Upper lobe of left lung (tissue), 6 donors: ENCODE measurements at places on chromosomes 2 and 18. TPM values are rescaled to one million over a fixed set of nuclear protein-coding genes. Genes with fewer than 3 reads are reported as not detected.

The EVX2 gene
- not detected for total RNA-seq

The TUBB8B gene
- not detected for total RNA-seq

The ZNF892 gene
- 5.4 TPM for total RNA-seq

- H3K36me3 ChIP-seq, result no peaks in the 10 kb centered on the region
- peak overlapping the region; percentile 70 for H3K4me3 ChIP-seq
- H3K27me3 ChIP-seq, result no peaks in the 10 kb centered on the region
- peaks cover 61% of the 10 kb centered on the region for H3K4me1 ChIP-seq
- DNase-seq, result no peak
These were observed 2.5 kb downstream of the BCL11A start for GRCh38 chr2:60550984-60551239.

DNA sequence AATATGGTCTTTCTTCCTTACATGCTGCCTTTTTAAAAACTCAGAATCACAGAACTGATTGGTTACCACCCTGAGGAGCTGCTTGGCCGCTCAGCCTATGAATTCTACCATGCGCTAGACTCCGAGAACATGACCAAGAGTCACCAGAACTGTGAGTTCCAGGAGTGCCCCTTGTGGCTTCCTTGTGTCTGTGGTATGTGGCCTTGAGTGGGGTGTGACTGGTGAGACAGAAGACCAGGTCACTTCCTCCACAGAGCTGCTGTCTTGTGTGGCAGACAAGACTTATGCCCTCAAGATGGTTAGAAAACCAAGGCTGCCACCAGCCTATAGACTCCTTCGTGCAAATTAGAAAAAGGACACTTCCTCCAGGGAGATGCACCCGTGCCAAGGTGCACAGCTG is 72.6 kb downstream of the EPAS1 start:
- peaks cover 66% of the 10 kb centered on the region for H3K36me3 ChIP-seq
- no peak for DNase-seq
- peaks cover 45% of the 10 kb centered on the region for H3K4me1 ChIP-seq
- H3K4me3 ChIP-seq, result no peak overlapping the region
- H3K27ac ChIP-seq, result peak overlapping the region; percentile 79

The SETBP1 gene
- 18.2 TPM for total RNA-seq

DNA sequence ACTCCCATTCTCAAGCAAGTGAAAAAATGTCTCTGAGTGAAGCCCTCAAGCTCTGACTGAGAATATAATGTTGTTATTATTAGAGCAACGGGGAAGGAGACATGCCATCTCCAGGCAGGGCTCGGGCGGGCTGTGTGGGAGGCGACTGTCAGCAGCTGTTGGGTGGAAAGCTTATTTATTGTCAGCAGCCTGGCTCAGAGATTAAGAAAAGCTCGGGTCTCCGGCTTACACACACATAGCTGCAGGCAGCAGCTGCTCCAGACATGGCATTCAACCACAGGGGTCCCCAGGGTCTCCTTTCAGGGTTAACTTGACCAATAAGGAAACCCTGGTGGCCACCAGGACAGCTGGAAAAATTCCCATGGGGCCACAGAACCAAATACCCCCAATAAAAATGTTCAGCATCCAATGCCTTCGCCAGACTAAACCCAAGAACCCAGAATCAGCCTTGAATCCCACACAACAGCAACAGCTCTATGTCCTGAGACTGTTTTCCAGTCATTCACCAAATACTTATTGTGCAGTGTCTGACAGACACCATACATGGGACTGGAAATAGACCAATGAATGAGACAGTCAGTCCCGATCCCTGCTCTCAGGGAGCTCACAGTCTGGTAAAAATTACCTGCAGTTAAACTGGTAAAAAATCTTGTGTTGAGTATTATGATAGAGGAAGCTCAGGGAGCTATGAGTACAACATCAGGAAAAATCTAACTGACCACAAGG is 70.5 kb upstream of the RTN4 start:
- DNase-seq, result no peak
- no peak overlapping the region for H3K4me3 ChIP-seq
- no peaks in the 10 kb centered on the region for H3K27me3 ChIP-seq
- H3K36me3 ChIP-seq, result no peaks in the 10 kb centered on the region
- H3K27ac ChIP-seq, result peak overlapping the region; percentile 26

DNA sequence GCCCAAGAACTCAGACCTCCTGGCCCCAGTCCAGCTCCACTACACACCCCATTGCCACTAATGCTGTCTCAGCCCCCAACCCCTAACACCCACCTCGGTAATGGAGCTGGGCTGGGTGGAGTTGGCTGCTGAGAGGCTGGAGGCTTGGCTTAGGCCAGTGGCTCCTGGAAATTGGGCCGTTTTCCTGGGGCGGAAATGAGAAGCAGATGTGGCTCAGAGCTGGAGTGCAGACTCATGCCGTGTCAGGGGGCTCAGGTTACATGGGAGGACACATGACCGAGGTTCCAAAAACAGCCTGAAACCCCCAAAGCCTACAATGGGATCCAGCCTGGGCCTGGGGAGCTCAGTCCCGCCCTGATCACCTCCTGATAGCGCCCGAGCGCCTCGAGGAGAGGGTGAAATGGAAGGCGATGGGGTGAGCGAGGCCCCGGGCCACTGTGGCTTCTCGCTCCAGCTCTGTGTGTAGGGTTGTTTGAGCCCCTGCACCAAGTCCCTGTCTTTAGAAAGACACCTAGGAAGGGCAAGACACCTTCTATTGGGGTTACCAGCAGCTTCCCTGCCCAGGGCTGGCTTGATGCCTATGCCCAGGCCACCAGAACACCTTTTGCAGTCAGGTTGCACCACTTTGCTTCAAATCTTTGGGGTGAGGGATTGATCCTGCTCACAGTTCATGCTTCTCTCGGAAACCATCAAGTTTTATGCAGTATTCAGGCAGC is 175.7 kb upstream of the HAAO start:
- H3K36me3 ChIP-seq, result no peaks in the 10 kb centered on the region
- H3K27me3 ChIP-seq, result no peaks in the 10 kb centered on the region
- no peak overlapping the region for H3K27ac ChIP-seq
- no peak overlapping the region for H3K4me3 ChIP-seq
- no peak for DNase-seq
- H3K4me1 ChIP-seq, result peaks cover 10% of the 10 kb centered on the region

- no peaks in the 10 kb centered on the region for H3K36me3 ChIP-seq
- H3K27ac ChIP-seq, result no peak overlapping the region
- peaks cover under 1% of the 10 kb centered on the region for H3K27me3 ChIP-seq
- no peak for DNase-seq
- H3K4me1 ChIP-seq, result peaks cover 19% of the 10 kb centered on the region
- no peak overlapping the region for H3K4me3 ChIP-seq
These were observed 4.3 kb upstream of the HES6 start for GRCh38 chr2:238244151-238244550.

The MC2R gene
- not detected for total RNA-seq

DNA sequence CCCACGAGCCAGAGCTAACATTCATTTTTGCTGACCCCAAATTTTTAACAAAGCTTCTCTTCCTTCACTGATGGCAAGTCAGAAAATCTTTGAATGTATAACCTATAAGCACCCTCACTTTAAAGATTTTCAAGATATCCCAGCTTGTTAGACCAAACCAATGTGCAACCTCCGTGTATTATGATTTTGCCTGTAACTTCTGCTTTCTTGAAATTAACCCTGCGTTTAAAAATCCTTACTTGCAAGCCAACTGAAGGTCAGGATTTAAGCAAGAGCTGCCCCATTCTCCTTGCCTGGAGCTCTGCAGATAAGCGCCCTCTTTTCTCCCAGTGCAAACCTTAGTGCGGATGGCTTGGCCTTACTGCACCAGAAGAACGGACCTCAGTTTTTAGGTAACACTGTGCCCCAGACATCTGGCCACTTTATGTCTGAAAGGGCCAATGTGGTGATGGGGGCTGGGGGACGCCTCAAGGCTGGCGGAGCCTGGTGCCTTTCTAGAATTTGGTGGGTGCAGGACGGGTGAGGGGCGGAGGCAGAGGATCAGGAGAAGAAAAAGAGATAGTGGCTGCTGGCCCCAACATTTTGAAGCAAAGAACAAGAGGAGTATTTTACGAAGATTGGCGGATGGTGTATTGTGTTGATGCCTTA is 805 bp upstream of the TNFRSF11A start:
- no peaks in the 10 kb centered on the region for H3K36me3 ChIP-seq
- H3K27me3 ChIP-seq, result no peaks in the 10 kb centered on the region
- no peak for DNase-seq
- peak overlapping the region; percentile 62 for H3K4me3 ChIP-seq
- no peak overlapping the region for H3K27ac ChIP-seq

The MYO3B gene
- total RNA-seq, result not detected

GRCh38 chr2:176626796-176627195 is 357.6 kb downstream of the MTX2 start:
- no peak overlapping the region for H3K4me3 ChIP-seq
- no peak for DNase-seq
- no peaks in the 10 kb centered on the region for H3K36me3 ChIP-seq
- no peaks in the 10 kb centered on the region for H3K27me3 ChIP-seq
- no peaks in the 10 kb centered on the region for H3K4me1 ChIP-seq
- H3K27ac ChIP-seq, result no peak overlapping the region

GRCh38 chr2:23940718-23941620 is 706 bp downstream of the UBXN2A start:
- H3K27me3 ChIP-seq, result no peaks in the 10 kb centered on the region
- peak overlapping the region; percentile 82 for H3K4me3 ChIP-seq
- peak; percentile 44 for DNase-seq
- H3K36me3 ChIP-seq, result no peaks in the 10 kb centered on the region

DNA sequence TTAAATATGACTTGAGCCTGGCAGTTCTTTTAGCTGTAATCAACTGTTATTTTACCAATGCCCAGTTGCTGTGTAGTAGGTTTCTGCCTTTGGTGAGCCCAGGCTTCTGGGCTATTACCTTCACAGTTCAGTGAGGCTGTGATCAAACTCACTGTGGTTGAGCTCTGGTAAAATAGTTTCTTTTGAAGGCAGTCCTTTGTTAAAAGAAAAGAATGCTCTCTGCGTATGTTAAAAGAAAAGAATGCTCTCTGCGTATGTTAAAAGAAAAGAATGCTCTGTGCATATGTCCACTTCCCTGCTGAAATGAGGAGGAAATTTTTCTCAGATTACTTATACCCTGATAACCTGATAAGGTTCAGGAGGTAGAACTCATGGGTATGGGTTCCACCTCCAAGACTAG is 244.3 kb downstream of the RNF144A start:
- H3K27ac ChIP-seq, result no peak overlapping the region
- no peak for DNase-seq
- H3K4me1 ChIP-seq, result no peaks in the 10 kb centered on the region
- no peaks in the 10 kb centered on the region for H3K36me3 ChIP-seq

The CRYGD gene
- not detected for total RNA-seq

DNA sequence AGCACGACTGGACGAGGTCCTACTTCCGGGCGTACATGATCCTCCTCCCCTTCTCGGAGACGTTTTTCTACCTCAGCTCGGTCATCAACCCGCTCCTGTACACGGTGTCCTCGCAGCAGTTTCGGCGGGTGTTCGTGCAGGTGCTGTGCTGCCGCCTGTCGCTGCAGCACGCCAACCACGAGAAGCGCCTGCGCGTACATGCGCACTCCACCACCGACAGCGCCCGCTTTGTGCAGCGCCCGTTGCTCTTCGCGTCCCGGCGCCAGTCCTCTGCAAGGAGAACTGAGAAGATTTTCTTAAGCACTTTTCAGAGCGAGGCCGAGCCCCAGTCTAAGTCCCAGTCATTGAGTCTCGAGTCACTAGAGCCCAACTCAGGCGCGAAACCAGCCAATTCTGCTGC is 24.8 kb downstream of the LYPD1 start:
- H3K27me3 ChIP-seq, result no peaks in the 10 kb centered on the region
- H3K4me1 ChIP-seq, result no peaks in the 10 kb centered on the region
- H3K27ac ChIP-seq, result no peak overlapping the region
- H3K4me3 ChIP-seq, result no peak overlapping the region
- DNase-seq, result no peak

- no peaks in the 10 kb centered on the region for H3K27me3 ChIP-seq
- DNase-seq, result no peak
- H3K27ac ChIP-seq, result no peak overlapping the region
- H3K4me3 ChIP-seq, result no peak overlapping the region
These were observed 1.6 kb upstream of the ERMN start for GRCh38 chr2:157327200-157327599.

DNA sequence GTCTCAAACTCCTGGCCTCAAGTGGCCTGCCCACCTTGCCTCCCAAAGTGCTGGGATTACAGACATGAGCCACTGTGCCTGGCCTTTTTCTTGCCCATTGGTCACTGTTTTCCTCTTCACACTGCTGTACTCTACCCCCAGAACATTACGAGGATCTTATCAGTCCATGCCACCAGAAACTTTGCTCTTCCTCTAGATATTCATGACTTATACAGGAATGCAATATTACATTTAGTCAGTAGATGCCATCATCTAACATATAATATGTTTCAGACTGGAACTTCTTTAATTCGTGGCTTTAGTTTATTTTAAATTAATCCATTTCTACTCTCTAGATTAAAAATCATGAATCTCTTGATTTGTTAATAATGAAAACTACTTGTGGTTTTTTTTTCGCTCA is 135.5 kb downstream of the COMMD1 start:
- H3K4me3 ChIP-seq, result no peak overlapping the region
- H3K36me3 ChIP-seq, result no peaks in the 10 kb centered on the region
- H3K27ac ChIP-seq, result no peak overlapping the region
- no peak for DNase-seq
- H3K27me3 ChIP-seq, result no peaks in the 10 kb centered on the region
- peaks cover 5% of the 10 kb centered on the region for H3K4me1 ChIP-seq

GRCh38 chr2:74128206-74128605 is 19.5 kb downstream of the BOLA3 start:
- H3K27me3 ChIP-seq, result no peaks in the 10 kb centered on the region
- H3K4me3 ChIP-seq, result no peak overlapping the region
- H3K27ac ChIP-seq, result no peak overlapping the region
- no peaks in the 10 kb centered on the region for H3K4me1 ChIP-seq

The FOXI3 gene
- not detected for total RNA-seq

GRCh38 chr2:27963472-27963871 is 72.9 kb downstream of the BABAM2 start:
- H3K27ac ChIP-seq, result no peak overlapping the region
- no peaks in the 10 kb centered on the region for H3K36me3 ChIP-seq
- peaks cover 34% of the 10 kb centered on the region for H3K4me1 ChIP-seq
- no peaks in the 10 kb centered on the region for H3K27me3 ChIP-seq

DNA sequence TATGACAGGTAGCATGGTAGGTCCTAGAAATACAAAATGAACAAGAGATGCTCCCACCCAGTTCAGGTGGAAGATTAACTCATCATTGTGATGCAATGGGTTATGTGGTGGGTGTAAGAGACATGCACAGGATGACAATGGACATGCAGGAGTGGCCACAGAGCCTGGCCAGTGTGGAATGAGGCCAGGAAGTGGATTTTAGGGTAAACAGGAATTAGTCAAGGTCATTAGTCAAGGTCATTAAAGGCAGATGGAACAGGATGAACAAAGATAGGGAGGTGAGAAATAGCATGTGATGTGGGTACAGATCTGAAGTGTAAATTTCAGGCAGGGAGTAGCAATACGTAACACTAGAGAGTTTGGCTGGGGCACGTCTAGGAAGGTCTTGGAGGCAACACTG is 15.6 kb upstream of the SERTAD2 start:
- no peaks in the 10 kb centered on the region for H3K27me3 ChIP-seq
- DNase-seq, result no peak
- no peaks in the 10 kb centered on the region for H3K36me3 ChIP-seq
- peaks cover 11% of the 10 kb centered on the region for H3K4me1 ChIP-seq

The FAM110C gene
- 4.8 TPM for total RNA-seq
